Erythroblast (primary cell): ENCODE measurements at places on chromosomes 12 and 14.

DNA sequence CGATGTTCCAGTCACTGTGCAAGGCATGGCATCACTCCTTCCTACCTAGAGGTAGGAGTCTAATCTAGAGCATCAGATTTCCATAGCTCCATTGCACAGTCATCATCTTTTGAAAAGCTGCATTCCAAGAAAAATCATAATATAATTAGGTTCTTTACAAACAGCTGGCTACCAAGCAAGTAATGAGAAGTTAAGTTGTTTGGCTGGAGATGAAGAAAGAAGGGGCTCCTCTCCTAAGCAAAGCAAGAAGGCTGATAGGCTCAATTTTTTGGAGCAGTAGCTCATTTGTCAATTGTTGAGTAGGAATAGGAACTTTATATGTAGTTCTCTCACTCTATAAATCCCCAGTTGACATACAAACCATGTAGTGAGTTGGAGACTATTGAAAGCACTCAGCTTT is 8.3 kb downstream of the FOXJ2 start:
- DNase-seq = no peak

DNA sequence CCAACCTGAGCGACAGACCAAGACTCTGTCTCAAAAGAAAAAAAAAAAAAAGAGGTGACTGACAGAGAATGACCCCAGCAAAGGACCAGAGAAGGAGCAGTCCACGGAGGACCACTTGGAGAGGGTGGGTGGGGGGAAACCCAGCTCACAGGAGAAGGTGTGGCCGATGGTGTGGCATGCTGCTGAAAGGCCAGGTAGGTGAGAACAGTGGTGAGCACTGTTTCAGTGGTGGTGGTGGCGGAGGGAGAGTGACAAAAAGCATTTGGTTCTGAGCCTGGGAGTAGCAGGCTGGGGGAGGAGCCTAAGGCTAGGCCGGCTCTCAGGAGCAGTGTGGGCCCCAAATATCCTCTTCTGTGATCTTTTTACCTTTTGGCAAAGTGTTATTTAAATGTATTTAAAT is 63.8 kb downstream of the IRF2BPL start:
- DNase-seq = no peak

- no peak for DNase-seq
These were observed 70.3 kb downstream of the MAP1LC3B2 start for GRCh38 chr12:116629480-116629879.

DNA sequence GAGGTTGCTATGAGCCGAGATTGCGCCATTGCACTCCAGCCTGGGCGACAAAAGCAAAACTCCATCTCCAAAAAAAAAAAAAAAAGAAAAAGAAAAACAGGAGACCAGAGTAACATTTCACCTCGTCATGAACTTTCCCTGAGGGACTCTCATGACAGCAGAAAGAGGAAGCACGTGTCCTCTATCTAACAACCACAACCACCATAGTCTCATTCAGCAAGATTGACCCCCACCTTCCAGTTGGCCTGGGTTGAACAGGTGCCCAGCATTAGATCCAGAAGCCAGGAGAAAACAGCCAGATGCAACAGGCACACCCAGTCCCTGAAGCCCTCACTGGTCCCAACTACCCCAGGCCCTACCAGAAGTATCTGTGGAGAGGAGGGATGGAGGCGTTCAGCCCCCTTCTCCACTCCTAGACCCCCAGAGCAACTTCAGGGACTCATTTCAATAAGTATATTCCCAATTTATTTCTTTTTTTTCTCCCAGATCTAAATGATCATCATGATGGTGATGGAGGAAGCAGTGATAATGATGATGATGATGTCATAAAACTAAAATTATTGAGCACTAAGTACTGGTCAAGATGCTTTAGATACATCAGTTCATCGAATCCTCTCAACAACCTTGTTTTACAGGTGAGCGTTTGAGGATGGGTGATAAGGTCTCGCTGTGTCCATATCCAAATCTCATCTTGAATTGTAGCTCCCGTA is 235.0 kb downstream of the EFCAB11 start:
- no peak for DNase-seq

DNA sequence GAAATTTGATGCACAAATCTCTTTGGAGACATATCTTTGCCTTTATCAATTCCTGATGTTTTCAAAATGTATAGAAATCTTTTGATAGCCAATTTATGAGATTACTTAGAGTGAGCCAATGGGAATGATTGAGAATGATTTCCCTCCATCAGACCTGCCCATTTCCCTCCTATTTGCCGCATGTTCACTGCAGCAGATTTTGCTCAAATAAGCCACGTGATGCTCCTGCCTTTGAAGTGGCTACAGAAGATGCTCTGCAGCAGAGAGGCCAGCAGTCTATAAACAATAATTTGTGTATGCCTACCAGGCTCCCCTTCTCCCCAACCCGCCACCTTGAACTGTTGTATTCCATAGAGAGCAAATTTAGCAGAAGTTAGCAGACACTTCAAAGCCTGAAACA is 21.9 kb downstream of the WIF1 start:
- no peak for DNase-seq

- peak; percentile 90 for DNase-seq
These were observed 44.3 kb downstream of the KRT80 start for GRCh38 chr12:52147367-52147963.

GRCh38 chr12:89721291-89721987 is 12.8 kb upstream of the ATP2B1 start:
- DNase-seq = no peak

- no peak for DNase-seq
These were observed 379.6 kb downstream of the ETNK1 start for GRCh38 chr12:23004473-23005020.

DNA sequence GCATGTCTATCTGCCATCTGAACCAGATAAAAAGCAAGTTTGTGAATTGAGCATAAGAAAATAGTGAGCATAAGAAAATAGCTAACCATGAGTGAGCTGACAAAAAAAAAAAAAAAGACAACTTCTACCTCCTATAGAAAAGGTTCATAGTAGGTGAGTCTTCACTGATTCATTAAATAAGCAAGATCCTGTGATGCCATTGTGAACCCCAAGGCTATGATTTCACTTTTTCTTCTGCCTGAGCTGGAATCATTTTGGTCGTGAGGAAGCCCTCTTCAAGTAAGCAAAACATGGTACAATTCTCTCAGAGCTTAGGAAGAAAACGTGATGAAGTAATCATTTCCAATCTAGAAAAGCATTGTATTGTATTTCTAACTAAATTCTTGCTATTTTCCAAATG is 1.2 kb downstream of the PIK3C2G start:
- DNase-seq = no peak
